ENCODE measurements at places on chromosomes 7 and 10.

- peak; percentile 47 for DNase-seq
These were observed 2.6 kb downstream of the STK31 start for GRCh38 chr7:23712368-23713284.

DNA sequence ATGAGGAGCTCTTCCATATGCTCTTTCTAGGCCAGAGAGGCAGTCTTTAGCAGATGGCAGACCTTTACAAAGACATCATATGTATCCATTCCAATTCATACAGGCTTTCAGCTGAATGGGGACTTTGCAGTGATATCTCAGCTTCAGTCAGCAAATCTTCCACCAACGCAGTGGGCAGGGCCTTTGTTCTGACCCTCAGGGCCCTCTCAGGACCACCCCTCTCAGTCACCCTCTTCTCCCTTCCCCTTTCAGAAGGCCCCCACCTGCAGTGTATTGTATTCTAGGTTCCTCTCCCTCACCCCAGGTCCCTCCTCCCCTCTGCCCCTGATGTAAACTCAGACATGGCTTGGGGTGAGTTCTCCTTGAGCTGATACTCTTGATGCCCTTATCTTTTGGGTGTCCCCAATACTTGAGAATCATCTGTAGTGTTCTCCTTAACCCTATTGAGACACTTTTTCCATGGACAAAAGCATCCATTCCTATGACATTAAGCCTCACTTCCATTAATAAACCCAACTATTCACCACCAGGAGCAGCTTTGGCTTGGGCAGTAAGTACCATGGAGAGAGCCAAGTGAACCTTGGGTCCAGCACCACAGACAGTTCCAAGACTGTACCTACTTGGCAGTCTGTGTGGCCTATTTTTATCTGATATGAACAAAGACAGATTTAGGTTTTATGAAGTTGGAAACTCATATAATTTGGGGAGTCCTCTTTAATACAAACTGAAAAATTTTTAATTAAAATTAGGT lies 62.7 kb downstream of the ADCYAP1R1 start:
- DNase-seq: no peak

- no peak for DNase-seq
These were observed 178.7 kb upstream of the PRSS58 start for GRCh38 chr7:142436601-142437000.

DNA sequence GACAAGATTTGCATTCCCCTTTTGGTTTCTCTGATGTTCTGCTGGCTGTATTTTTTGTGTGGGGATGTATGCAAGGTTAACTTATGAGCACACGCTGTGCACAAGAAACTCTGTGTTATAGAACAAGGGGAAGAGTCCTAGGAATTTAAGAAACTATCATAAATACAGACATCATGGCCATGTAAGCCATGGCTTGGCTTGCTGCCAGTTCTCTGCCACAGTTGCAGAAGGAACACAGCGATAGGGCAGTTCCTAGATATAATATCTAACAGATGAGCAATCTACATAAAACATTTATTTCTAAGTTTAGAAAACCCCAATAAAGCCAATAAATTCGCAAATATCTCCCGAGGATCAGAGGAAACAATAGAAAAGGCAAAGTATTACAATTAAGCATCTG lies 153.3 kb downstream of the LRRTM3 start:
- DNase-seq: no peak

DNA sequence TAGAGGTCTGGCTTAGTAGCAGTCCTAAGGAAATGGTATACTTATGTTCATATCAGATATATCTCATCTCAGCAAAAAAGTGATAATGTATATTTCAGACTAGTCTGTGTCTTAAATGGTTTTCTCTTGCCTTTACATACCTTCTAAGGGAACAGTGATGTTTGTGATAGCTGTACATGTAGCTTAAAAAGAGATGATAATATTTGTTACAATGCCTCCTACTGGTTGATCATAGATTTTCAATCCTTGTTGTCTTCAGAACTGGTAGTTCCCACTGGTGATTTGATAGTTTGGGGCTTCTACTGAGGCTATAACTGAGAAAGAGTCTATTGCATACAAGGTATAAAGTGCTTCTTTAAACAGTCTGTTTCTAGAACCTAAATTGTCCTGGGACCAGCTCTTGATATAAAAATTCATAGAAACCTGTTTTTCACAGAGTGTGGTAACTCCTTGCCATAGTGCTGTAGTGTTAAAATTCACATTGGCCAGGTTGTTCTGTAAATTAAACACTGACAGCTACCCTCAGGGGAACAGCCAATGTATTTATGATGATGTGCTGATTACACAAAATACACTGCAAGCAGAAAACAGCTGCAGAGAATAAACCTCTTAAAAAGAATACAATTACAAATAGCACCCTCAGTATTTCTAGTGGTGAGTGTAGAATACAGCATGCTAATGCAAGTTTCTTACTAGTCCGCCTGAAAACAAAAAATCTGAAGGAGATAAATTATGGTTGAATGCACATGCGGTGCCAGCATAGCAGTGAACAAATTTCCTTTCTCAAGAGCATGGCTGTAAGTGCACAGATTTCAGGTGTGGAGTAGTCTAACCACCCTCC lies 90.3 kb downstream of the BTRC start:
- no peak for DNase-seq

DNA sequence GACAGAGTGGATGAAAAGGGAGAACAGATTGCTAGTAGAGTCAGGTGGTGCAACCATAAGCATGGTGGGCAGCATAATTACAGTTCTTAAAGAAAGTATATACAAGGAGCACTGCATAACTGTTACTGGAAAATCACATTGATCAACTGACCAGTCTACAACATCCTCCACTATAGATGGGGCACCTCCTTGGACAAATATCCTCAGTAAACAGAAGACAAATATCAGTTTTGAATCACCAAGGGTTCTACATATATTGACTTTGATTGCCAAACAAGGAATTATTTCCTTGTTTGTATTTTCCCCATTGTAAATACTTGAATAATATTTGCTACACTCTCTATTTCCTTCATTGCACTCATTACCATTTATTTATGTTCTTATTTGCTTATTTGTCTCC lies 17.6 kb upstream of the CRPPA start:
- DNase-seq: no peak

DNA sequence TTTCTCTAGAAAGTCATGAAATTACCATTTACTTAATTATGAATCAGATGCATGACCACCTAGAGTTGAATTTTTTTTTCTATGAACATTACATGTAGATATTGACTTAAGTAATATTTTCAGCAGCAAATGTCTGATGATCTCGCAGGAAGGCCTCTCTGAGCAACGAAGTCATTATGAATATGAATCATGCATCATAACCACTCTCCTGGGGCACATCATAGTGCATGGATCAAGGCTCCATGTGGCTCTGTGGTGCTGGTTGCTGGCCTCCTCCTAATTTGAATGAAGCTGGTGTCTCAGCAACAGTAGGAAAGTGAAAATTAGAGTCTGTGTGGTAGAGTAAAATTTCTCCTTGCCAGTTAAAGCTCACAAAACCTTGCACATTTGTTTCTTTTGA lies 121.4 kb upstream of the INHBA start:
- DNase-seq: no peak

GRCh38 chr7:1123715-1124114 lies 35.8 kb downstream of the GPER1 start:
- no peak for DNase-seq

- no peak for DNase-seq
These were observed 194.4 kb downstream of the CCSER2 start for GRCh38 chr10:84522612-84523462.

- DNase-seq: no peak
These were observed 109.2 kb downstream of the STRA8 start for GRCh38 chr7:135342887-135343286.

DNA sequence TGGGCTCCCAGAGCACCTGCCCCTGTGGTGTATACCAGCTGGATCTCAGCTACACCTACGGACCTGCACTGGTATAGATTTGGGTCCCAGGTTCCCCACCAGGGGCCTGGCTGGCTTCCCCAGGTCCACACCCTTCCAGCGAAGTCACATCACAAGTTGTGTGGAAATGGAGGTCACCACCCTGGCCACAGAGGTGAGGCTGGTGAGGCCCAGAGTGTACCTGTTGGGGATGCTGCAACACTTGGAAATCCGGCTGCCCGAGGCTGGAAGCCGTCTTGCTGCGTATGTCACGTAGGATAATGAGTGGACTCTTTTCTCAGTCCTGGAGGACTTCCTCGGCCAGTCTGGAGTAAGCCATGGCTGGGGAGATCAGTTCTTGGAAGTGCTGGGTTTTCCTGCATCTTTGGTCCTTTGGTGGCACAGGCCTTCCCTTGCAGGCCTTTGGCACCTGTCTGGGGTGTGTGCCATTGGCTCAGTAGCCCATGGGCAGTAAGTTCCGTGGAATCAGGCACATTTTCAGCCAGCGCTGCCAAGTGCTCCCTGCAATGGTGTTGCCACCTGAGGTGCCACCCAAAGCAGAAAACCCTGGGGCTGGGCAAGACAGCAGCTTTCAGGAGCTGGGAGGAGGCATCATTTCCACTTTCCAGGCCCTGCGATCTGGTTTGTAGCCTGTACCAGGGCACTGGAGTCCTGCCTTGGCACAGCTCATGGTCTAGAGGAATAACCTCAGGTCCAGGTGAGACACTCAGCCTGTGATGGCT lies 97.9 kb downstream of the LHPP start:
- DNase-seq: no peak

DNA sequence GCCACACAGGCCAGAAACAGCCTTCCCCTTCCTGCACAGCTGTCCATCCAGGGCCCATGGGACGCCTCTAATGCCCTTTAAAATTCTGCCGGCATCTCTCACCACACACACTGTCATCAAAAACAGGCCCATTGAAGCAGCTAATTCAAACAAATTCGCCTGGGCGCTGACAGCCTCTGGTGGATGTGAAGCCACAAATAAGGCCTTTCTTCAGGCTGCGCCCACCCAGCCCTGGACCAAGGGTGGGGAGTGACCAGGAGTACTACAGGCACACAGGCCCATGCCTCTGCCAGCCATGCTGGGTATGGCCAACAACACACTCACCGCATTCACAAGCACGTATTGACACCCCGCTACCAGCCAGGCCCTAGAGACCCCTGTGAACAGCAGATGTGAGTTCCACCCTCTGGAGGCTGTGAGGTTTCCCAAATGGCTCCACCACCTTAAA lies 54.6 kb downstream of the SLIT1 start:
- no peak for DNase-seq

- DNase-seq: no peak
These were observed 24.3 kb downstream of the NUP42 start for GRCh38 chr7:23205909-23206767.

DNA sequence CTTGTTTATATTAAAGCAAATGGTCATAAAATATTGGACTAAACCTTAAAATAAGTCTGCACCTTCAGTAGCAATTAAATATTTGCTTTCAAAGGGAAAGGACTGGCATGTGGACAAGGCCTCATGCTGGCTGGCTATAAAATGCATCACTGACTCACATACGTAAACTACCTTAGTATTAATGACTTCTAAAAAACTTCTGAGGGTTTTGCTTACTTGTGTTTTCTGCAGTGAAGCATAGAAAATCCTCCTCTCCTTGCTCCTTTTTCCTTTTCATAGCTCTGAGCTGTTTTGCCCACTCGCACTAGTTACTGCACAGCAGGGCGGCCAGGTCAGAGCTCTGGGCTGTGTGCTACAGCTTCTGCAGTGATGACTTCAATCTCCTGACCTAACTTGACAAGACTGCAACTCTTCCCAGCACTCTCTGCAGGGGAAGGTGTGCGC lies 82.3 kb downstream of the CUL2 start:
- DNase-seq: no peak

DNA sequence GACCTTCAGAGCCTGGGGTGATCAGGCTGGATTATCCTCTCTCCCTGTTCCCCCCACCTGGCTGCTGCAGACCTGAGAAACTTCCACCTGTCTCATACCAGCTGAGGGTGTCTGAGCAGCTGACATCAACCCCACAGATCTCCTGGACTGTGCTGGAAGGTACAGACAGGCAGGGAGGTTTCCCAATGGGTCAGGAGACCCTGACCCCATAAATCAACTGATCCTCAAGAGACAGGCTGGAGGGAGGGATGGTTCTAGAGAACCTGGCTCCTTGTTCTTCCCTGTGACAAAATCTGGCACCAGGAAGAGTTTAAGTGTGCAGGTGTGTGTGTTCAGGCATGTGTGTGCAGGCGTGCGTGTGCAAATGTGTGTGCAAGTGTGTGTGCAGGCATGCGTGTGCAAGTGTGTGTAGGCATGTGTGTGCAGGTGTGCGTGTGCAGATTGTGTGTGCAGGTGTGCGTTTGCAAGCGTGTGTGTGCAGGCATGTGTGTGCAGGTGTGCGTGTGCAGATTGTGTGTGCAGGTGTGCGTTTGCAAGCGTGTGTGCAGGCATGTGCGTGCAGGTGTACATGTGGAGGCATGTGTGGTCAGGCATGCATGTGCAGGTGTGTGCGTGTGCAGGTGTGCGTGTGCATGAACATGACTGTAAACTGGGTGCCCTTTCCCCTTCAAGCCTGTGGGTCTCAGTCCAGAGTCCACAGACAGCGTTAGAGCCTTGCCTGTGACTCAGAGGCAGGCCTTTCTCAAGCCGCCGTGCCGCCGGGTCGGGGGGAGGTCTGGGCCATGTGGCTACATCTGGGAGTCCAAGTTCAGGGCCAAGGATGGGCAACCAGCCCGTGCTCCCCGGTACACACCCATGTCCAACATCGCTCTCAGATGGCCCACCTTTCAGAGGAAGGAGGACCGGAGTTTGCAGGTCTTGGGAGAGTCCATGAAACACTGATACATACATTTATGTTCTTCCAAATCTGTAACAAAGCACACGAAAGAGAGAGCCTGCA lies 50.1 kb upstream of the ELN start:
- no peak for DNase-seq

GRCh38 chr10:74231375-74231774 lies 80.4 kb downstream of the ADK start:
- peak; percentile 13 for DNase-seq

GRCh38 chr7:39285256-39285655 lies 280.9 kb upstream of the YAE1 start:
- no peak for DNase-seq

DNA sequence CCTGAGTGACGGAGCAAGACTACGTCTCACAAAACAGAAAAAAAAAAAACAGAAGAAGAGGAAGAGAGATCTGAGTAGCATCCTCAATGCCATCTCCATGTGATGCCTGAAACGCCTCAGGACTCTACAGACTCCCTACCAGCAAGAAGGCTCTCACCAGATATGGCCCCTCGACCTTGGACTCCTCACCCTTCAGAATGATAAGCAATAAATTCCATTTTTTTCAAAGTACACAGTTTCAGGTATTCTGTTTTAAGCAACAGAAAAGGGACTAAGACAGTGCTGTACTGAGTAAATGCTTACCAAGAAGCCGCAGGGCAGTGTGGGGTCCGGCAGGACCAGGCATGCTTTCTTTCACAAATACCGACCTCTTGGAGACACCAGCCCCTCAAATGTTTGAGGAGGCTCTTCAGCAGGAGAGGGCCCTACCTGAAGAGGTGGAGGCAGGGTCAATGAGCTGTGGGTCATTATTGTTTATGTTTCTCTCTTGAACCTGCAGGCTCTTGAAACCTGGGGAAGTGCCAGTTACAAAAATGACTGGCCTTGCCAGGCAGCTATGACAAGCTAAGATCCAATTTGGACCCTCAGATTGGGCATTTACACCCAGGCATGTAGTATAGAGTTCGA lies 204.1 kb upstream of the LYZL1 start:
- no peak for DNase-seq

GRCh38 chr7:45066409-45066808 lies 22.4 kb downstream of the NACAD start:
- DNase-seq: no peak

- no peak for DNase-seq
These were observed 9.1 kb downstream of the SLC13A4 start for GRCh38 chr7:135718794-135719437.

Data from CD4-positive, alpha-beta T cell treated with Interleukin-15 for 4 hours (primary cell).